ENCODE measurements at places on chromosomes 7 and 10.

GRCh38 chr10:21326594-21327288 is 198.7 kb downstream of the SKIDA1 start:
- no peak for DNase-seq

- no peak for DNase-seq
These were observed 32.9 kb upstream of the EIF5AL1 start for GRCh38 chr10:79479283-79479909.

DNA sequence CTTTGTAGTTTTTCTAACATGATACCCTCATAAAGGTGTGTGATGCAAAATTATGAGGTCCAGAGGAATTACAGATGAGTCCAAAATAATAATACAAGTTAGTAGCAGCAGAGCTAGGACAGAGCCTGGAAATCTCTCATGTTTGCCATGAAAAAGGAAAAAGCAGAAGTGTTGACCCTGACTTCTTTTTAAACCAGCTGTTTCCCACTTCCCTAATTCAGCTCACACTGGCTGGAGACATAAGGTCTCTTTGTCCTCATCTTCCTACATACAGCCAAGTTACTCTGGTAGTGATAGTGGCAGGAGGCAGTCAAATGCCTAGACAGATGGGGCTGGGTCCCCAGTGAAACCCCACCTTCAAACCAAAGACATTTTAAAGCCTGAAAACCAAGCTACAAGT is 269.2 kb downstream of the C7orf25 start:
- no peak for DNase-seq

GRCh38 chr7:120991161-120991560 is 2.6 kb downstream of the CPED1 start:
- no peak for DNase-seq

- no peak for DNase-seq
These were observed 17.0 kb downstream of the CPA4 start for GRCh38 chr7:130309986-130310385.
